Thoracic aorta (tissue), 2 donors: ENCODE measurements at places on chromosomes 1 and 21. TPM values are rescaled to one million over a fixed set of nuclear protein-coding genes. Genes with fewer than 3 reads are reported as not detected.
A peak's percentile ranks its signal among the peaks of the same experiment; 100 is the strongest.

DNA sequence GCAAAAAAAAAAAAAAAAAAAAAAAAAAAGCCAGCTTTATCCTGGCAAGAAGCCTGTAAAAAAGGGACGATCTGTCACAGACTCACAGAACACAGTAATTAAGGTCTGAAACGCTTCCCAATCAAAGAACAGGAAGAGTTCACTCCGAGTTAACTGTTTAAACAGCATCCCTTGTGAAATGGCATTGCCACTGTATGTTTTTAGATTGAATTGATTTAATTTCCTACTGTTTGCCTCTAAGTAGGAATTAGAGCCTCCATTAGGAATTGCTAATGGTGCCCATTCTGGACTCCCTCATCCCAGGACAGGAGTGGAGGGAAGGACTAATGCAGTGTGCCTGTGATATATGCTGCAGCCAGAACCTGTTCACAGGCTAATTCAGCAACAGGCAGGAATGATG is 370.8 kb downstream of the RWDD3 start:
- no peaks in the 10 kb centered on the region for H3K27me3 ChIP-seq
- no peak for DNase-seq

- DNase-seq: no peak
- H3K27me3 ChIP-seq: no peaks in the 10 kb centered on the region
- H3K4me1 ChIP-seq: no peaks in the 10 kb centered on the region
- H3K27ac ChIP-seq: no peak overlapping the region
- no peaks in the 10 kb centered on the region for H3K36me3 ChIP-seq
Observed at GRCh38 chr1:83060221-83060620, 938.7 kb downstream of the TTLL7 start.

GRCh38 chr1:37691497-37692077 is 729 bp upstream of the CDCA8 start:
- no peaks in the 10 kb centered on the region for H3K36me3 ChIP-seq
- peak overlapping the region; percentile 87 for H3K27ac ChIP-seq
- peaks cover 27% of the 10 kb centered on the region for H3K4me1 ChIP-seq
- no peaks in the 10 kb centered on the region for H3K27me3 ChIP-seq

DNA sequence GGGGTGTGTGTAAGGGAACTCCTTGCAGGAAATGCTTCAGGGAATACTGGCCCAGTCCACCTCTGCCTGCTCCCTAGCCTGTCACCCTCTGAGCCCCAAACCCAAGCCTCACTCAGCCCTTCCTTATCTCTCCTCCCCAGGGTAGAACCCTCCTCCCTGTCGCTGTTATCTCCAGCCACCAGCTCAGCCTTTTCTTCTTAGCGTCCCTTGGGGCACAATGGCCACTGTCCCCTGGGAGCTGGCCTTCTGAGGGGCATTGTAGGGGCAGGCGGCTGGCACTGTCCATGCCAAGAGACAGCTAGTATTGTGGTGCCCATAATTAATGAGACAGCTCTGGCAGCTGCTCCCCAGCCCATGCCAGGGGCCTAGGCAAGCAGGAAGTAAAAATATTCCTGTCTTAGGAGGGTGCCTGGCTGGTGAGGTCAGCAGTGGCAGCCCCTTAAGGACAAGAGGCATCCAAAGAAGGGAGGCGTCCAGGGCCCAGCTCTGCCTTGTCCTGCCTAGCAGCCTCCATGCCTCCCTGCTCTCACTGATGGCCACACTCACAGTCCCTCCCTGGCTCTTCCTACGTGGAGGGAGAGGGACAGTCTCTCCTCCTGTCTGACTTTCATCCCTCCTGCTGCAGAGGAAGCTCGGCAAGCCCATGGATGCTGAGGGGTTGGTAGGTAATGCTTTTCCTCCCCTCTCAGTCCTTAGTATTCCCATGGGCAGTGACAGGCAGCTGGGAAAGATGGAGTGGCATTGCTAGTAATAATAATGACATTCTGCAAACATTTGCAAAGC is 37.5 kb downstream of the KCNQ4 start:
- H3K36me3 ChIP-seq: no peaks in the 10 kb centered on the region
- peak overlapping the region; percentile 74 for H3K27ac ChIP-seq
- no peak overlapping the region for H3K4me3 ChIP-seq
- no peak for DNase-seq
- H3K27me3 ChIP-seq: no peaks in the 10 kb centered on the region

- H3K4me1 ChIP-seq: no peaks in the 10 kb centered on the region
- H3K27me3 ChIP-seq: no peaks in the 10 kb centered on the region
- DNase-seq: no peak
Observed at GRCh38 chr1:189350983-189351616, 1126.6 kb downstream of the BRINP3 start.

DNA sequence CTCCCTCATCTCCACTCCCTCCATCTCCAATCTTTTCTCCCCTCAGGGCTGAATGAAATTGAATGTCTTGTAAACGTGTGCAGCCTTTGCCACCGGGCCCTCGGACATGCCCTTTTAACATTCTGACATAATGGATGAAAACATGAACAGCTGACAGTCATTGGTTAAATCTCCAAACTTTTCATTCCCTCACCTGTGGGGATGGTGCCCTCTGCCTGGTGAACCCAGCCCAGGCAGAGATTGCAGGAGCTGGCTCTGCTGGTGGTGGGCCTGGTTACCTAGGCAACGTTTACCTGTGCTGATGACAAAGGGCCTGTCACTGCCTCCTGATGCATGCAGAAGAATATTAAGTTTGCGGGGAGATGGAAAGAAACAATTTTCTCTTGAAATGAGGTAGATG is 21.3 kb downstream of the ST6GALNAC3 start:
- no peaks in the 10 kb centered on the region for H3K36me3 ChIP-seq
- no peak overlapping the region for H3K27ac ChIP-seq
- peaks cover 5% of the 10 kb centered on the region for H3K4me1 ChIP-seq
- no peak overlapping the region for H3K4me3 ChIP-seq
- DNase-seq: no peak
- H3K27me3 ChIP-seq: no peaks in the 10 kb centered on the region

- H3K4me3 ChIP-seq: no peak overlapping the region
- no peaks in the 10 kb centered on the region for H3K36me3 ChIP-seq
- H3K27ac ChIP-seq: no peak overlapping the region
- H3K4me1 ChIP-seq: no peaks in the 10 kb centered on the region
Observed at GRCh38 chr1:82337635-82338034, 536.9 kb downstream of the ADGRL2 start.

DNA sequence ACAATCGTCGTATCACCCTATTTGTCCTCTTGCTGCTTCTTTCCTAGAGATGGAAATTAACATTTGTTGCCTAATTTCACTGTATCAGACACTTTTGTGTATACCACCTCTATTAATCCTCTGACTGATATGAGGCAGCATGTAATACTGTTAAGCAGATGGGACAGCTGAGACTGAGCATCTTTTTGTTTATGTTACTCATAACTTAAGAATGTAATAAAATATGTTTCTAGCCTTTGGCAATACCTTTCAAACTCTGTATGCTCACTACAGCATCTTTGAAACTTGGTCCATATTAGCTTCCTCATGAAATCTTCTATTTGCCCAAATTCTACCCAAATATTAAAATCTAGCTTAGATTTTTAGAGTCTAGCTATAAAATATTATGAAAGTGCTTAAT is 2.3 kb downstream of the OR14K1 start:
- no peak for DNase-seq
- no peaks in the 10 kb centered on the region for H3K4me1 ChIP-seq
- no peaks in the 10 kb centered on the region for H3K27me3 ChIP-seq

DNA sequence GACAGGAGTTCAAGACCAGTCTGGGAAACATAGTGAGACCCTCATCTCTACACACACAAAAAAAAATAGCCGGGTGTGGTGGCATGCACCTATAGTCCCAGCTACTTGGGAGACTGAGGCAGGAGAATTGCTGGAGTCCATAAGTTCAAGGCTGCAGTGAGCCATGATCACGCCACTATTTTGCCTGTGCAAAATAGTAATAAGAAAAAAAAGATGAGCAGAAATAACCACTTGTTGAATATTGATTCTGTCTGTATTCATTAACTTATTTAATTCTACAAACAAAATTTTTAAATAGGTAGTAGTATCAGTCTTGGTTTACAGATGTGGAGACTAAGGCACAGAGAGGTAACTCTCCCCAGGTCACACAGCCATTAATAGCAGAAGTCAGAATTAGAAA is 16.9 kb downstream of the LRRC40 start:
- H3K4me1 ChIP-seq: no peaks in the 10 kb centered on the region
- no peaks in the 10 kb centered on the region for H3K27me3 ChIP-seq
- peaks cover 1% of the 10 kb centered on the region for H3K36me3 ChIP-seq
- H3K27ac ChIP-seq: no peak overlapping the region
- no peak for DNase-seq
- no peak overlapping the region for H3K4me3 ChIP-seq

- no peak overlapping the region for H3K27ac ChIP-seq
- no peaks in the 10 kb centered on the region for H3K27me3 ChIP-seq
- H3K36me3 ChIP-seq: no peaks in the 10 kb centered on the region
- no peak overlapping the region for H3K4me3 ChIP-seq
Observed at GRCh38 chr21:17693801-17694200, 81.1 kb upstream of the BTG3 start.

- H3K36me3 ChIP-seq: no peaks in the 10 kb centered on the region
- H3K4me1 ChIP-seq: no peaks in the 10 kb centered on the region
- no peaks in the 10 kb centered on the region for H3K27me3 ChIP-seq
Observed at GRCh38 chr1:218600968-218601367, 255.8 kb downstream of the TGFB2 start.

GRCh38 chr1:112737573-112737972 is 22.4 kb upstream of the PPM1J start:
- no peak overlapping the region for H3K4me3 ChIP-seq
- no peaks in the 10 kb centered on the region for H3K36me3 ChIP-seq
- DNase-seq: no peak
- no peaks in the 10 kb centered on the region for H3K27me3 ChIP-seq
- no peak overlapping the region for H3K27ac ChIP-seq
- no peaks in the 10 kb centered on the region for H3K4me1 ChIP-seq

GRCh38 chr1:97919585-97920261 is 1.1 kb downstream of the DPYD start:
- peak overlapping the region; percentile 94 for H3K4me3 ChIP-seq
- H3K27ac ChIP-seq: peak overlapping the region; percentile 84
- H3K27me3 ChIP-seq: no peaks in the 10 kb centered on the region
- H3K36me3 ChIP-seq: no peaks in the 10 kb centered on the region
- H3K4me1 ChIP-seq: peaks cover 10% of the 10 kb centered on the region
- no peak for DNase-seq

DNA sequence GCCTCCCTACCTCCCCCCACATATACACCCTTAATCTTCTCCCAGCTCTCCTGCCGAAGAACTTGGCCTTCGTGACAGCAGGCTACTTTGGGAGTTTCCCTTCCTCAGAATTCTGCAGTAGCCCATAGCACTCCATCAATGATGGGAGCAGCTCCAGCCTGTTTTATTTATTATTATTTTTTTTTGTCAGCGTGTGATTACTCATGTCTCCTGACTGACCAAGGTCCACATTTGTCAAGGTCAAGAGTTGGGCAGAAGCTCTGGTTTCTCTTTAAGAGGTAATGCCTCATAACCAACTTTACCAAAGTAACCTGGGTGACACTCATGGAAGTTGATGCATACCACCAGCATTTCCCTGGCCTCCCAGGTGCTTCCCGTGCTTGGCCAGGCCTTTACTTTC is 125.4 kb downstream of the ZZZ3 start:
- no peaks in the 10 kb centered on the region for H3K27me3 ChIP-seq
- no peak overlapping the region for H3K4me3 ChIP-seq
- no peak overlapping the region for H3K27ac ChIP-seq
- DNase-seq: no peak
- no peaks in the 10 kb centered on the region for H3K36me3 ChIP-seq

- H3K4me3 ChIP-seq: no peak overlapping the region
- no peaks in the 10 kb centered on the region for H3K4me1 ChIP-seq
- no peaks in the 10 kb centered on the region for H3K27me3 ChIP-seq
- H3K27ac ChIP-seq: no peak overlapping the region
- H3K36me3 ChIP-seq: no peaks in the 10 kb centered on the region
Observed at GRCh38 chr1:72109916-72110315, 172.4 kb downstream of the NEGR1 start.

GRCh38 chr1:182841368-182841988 is 2.3 kb downstream of the DHX9 start:
- H3K27ac ChIP-seq: no peak overlapping the region
- peaks cover 16% of the 10 kb centered on the region for H3K4me1 ChIP-seq
- H3K4me3 ChIP-seq: peak overlapping the region; percentile 77
- no peak for DNase-seq

- no peaks in the 10 kb centered on the region for H3K27me3 ChIP-seq
- no peak overlapping the region for H3K4me3 ChIP-seq
- no peak overlapping the region for H3K27ac ChIP-seq
- no peak for DNase-seq
- no peaks in the 10 kb centered on the region for H3K4me1 ChIP-seq
Observed at GRCh38 chr1:49199564-49199963, 422.9 kb upstream of the BEND5 start.

DNA sequence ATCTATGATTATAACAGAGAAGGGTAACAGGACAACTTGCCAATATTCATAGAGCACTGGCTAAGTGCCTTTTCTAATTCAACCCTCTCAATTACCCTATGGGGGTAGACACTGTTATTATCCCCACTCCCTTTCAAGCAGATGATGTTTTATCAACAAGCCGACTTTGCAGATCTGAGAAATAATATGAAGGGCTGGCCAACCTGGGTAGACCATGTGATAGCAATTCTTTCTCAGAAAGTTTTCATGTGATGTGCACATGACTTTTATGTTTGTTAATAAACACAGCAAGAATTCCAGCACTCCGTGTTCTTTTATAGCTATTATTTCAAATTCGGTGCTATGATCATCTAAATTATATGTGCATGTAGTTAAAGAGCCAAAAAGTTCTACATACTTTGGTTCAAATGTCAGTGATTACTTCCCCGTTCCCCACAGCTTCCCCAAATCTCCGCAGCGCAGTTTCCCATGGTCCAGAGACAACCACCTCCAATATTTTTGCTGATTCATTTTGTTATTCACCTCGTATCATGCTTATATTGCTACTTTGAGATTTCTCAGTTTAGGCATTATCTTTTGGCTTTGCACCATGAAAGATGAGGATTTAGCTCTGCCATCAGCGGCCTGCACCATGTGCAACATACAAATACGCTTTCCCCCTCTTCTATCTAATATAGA is 96.7 kb upstream of the GADD45A start:
- H3K4me1 ChIP-seq: peaks cover 76% of the 10 kb centered on the region
- no peak overlapping the region for H3K4me3 ChIP-seq
- no peak for DNase-seq
- H3K36me3 ChIP-seq: no peaks in the 10 kb centered on the region
- H3K27me3 ChIP-seq: no peaks in the 10 kb centered on the region

GRCh38 chr1:226100436-226101391 is 38.2 kb downstream of the H3-3A start:
- H3K36me3 ChIP-seq: no peaks in the 10 kb centered on the region
- H3K27ac ChIP-seq: no peak overlapping the region
- no peak for DNase-seq
- H3K27me3 ChIP-seq: no peaks in the 10 kb centered on the region
- H3K4me3 ChIP-seq: peak overlapping the region; percentile 75

DNA sequence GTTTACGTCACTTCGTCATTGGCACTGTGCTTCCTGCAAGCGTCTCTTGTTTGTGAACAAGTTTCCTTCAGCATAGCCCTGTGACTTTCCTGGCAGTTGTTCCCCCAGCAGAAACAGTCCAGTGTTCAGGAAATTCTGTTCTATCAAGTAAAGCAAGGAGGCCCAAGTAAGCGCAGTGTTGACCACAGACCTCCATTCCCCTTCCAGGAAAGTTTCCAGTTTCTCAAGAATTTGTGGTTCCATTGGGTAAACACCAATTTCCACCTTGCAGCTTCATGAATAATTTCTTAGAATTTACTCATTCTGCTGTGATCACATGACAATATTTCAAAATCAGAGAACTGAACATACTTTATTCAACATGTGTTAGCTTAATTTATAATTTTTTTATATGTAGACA is 88.5 kb upstream of the ETV3 start:
- H3K36me3 ChIP-seq: no peaks in the 10 kb centered on the region
- no peak for DNase-seq
- no peaks in the 10 kb centered on the region for H3K4me1 ChIP-seq
- no peaks in the 10 kb centered on the region for H3K27me3 ChIP-seq

Gene LAD1
- total RNA-seq: 11.1 TPM

Gene FCRL5
- 0.54 TPM for total RNA-seq

Gene LRRC41
- 76.2 TPM for total RNA-seq

Gene CFHR1
- total RNA-seq: not detected

Gene SPRR2A
- total RNA-seq: not detected

Gene AMY2B
- 16.9 TPM for total RNA-seq
